ENCODE measurements at places on chromosomes 7 and 10.
A peak's percentile ranks its signal among the peaks of the same experiment; 100 is the strongest.

DNA sequence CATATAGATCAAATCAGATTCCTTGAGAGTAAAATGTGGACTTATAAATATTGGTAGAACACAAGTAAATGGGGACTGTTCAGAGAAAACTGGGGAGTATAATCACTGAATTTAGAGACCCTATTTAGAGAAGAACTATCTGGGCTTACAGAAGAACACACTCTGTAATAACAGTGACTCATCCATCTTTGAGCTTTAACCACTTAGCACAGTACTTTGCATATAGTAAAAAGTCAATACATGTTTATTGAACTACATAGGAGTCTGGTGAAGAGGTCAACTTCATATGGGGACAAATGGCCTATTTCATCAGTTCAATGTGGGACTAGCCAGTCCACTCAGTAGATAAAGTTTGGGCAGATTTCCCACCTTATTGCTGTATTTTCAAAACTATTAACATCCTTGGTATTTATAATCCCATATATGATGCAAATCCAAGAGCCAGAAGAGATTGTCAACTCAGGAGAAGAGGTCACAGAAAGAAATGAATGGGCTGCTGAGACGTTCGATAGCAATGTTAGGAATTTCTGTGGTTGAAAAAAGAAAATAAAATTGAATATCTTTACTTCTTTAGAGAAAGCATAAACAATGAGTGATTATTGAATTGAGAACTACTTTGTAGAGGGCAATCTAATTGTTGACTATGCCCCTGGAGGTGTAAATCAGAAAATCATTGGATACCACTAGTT is 119.3 kb upstream of the CACNA2D1 start:
- DNase-seq: no peak

DNA sequence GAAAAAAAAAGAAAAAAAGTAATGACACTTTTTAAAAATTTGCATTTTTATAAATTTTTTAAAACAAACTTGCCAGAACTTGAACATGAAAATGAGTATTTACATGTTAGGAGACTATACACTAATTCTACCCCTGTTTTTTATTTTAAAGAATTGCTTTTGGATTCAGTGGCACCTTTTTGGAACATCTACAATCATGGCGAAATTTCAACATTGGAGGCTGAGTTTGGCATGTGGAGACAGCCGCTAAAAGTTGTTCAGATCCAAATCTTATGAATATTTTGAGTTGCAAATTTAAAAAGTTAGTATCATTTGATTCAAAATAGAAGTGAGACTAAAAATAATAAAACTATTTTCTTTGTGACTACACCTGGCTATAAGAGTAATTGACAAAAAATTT is 804.2 kb downstream of the MAGI2 start:
- DNase-seq: no peak

GRCh38 chr10:62095181-62096122 is 173.2 kb downstream of the RTKN2 start:
- peak; percentile 30 for DNase-seq

- DNase-seq: peak; percentile 59
These were observed 79.6 kb downstream of the TNS3 start for GRCh38 chr7:47502240-47502877.

- DNase-seq: peak; percentile 15
These were observed 161.0 kb downstream of the SEM1 start for GRCh38 chr7:96548664-96549063.

- no peak for DNase-seq
These were observed 46.3 kb upstream of the ELFN1 start for GRCh38 chr7:1623810-1624209.

DNA sequence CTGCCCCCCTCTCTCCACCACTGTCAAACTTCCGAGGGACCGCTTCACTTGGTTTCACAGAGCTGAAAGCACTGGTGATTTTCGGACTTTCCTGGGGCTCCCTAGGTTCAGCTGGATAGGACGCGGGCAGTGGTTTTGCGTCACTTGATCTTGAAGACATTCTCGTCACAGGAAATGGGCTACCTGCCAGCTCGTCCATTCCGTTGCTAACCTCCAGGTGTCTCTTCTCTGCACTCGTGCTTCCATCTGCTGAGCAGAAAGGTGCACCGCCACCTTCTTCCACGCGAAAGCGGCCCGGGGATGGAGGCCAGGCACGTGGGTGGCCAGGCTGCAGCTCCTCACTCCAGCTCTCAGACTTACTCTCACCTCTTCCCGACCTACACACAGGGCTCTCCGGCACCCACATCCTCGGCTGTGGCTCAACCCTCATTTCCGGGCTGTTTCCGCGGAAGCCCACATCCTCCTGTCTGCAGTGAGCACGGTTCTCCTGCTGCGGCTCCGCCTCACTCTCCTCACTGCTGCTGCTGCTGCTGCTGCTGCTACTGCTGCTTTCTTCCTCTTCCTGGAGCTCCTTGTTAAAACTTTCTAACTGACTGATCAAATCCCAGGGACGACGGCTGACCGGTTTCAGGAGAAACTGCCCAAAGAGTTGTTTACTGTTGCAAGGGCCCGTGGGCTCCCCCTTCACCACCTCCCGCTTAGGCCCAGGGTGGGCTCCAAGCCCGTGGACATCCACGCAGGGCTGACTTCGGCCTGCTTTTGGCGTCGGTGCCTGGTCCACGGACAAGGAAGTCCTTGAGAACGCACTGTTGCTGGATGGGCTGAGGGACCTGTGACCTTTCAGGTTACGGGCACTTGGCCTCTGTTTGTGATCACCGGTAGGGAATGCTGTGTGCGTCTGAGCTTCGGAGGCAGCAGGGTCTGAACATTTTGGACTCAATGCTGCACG is 32.1 kb downstream of the JCAD start:
- peak; percentile 61 for DNase-seq

DNA sequence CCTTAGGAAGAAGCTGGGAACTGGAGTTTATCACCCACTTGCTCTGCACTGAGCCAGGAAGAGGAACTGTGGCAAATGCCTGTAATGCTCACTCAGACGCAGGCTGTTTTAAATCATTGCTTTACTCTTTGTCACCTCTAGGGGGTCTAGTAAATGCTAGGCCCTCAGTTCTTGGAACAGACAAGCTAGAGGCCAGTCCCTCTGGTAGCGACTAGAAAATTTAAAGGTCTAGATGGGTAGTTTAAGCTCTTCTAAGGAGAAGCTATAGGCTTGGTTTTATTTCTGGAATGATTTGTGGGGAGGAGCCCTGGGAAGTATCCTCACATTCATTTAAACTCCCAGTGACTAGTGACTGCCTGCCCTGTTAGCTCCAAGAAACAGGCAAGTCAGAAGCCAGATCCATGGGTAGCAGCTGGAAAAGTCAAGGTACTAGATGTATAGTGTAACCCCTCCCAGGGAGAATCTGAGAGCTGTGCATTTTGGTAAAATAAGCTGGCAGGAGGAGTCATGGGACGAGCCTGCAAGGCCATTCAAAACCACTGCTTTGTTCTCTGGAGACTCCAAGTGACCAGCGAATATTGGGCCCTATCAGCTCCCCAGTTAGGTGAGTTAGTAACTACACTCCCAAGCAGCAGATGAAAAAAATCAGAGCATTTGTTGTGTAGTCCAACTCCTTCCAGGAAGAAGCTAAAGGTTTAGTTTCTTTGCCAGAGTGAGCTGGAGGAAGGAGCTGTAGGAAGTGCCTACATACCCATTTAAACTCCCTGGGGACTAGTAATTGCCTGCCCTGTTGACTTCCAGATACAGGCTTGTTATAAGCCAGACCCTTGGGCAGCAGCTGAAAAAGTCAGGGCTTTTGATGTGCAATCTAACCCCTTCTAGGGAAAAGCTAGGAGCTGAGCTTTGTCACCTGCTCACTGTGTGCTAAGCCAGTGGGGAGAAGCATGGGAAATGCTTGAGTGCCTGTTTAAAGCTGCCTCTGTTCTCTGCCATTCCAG is 68.9 kb downstream of the DYNC1I1 start:
- no peak for DNase-seq

DNA sequence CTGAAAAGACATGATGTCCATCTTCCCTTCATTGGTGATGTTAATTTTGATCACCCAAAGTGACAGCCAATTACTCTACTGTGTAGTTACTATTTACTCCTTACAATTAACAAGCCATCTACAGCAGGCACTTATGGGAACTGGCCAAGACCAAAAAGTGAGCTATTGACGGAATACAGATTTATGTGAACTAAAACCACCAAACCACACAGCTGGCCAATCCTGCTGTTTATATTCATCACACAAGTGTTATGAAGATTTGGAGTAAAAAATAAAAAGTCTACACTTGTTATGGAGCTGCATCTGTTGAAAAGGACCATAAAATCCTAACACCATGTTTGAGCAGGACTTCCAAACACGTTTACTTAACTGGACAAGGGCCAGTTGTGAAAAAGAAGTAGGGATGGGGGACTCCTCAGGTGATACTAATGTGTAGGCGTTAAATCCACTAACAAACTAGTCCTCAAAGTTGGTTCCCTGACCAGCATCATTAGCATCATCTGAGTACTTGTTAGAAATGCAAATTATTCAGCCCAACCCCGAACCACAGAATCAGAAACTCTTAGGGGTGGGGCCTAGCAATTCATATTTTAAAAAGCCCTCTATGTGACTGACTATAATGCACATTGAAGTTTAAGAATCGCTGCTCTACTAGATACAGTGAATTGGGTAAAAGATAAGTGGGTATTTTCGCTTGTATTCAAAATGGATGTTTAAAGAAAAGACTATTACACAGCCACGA is 11.6 kb downstream of the MCMBP start:
- DNase-seq: no peak

DNA sequence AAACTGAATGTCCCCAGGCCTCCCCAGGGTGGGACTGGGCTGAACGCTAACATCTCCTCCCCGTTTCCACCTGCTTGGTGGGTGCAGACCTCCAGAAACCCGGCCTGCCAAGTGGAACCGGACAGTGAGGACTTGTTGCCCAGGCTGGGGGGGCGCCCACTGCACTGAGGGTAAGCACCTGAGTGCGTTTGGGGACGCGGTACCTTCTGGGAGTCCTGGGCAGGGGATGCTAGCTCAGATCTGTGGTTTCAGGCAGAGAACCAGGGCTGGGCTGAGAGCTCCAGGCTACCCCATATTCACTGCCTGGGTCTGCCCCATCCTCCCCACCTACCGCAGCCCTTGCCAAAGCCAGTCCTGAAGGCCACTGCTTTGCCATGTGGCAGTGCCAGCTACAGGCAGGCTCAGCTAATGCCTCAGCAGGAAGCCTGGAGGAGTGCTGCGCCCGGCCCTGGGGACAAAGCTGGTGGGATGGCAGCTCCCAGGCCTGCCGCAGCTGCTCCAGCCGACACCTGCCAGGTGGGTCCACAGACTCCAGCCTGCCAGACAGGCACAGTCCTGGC is 3.5 kb upstream of the ZNF467 start:
- DNase-seq: no peak

DNA sequence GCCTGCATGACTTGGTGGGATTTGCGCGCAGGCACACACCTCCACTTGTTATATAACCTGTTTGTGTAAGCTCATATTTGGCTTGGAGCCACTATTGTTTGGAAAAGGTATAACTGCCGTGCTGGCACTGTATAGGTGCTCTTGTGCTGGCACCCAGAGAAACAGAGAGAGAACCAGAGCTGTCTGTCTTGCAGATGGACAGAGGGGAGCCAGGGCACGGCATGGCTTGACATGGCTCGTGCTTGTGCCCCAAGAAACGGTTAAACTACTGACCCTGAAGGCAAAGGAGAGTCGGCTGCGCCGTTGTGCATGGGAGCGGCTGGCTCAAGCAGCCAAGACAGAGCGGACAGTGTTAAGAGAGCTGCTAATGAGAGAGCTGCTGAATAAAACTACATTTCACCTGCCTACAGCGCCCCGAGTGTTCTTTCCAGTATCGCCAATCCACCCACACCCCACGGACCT is 23.2 kb downstream of the RAPGEF5 start:
- DNase-seq: no peak

- no peak for DNase-seq
These were observed 295.4 kb upstream of the NPSR1 start for GRCh38 chr7:34362621-34363020.

- no peak for DNase-seq
These were observed 920.9 kb downstream of the LRMDA start for GRCh38 chr10:76352300-76352699.

DNA sequence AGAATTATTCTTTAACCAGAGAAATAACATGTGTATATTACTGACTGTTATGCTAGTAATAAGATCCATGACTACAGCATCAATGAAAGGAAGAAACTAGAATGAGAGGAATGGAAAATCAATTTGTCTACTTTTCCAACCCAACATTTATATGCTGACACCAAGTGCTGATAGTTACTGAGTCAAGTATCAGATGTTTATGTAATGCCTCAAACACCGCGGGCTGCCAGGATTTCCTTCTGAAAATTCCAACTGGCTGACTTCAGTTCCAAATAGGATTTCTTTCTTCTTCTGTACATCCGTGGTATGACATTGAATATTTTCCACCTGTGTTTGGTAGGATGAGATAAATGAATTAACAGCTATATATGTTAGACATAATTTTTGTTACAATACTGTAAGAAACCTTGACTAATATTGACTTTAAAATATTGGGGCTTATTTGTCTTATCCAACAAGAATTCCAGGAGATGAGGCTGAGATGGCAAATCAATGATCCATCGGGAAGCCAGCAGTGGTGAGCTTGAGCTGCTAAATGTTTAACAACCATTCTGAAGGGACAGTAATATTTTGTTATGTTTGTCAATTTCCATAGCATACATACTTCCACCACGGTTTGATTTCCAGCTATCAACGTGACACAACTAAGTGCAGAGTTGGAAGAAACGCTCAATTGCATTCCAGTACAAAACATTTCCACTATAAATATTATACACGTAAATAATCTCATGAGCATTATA is 435.2 kb upstream of the AUTS2 start:
- DNase-seq: peak; percentile 62

GRCh38 chr7:157016024-157016351 is 5.5 kb upstream of the MNX1 start:
- no peak for DNase-seq

DNA sequence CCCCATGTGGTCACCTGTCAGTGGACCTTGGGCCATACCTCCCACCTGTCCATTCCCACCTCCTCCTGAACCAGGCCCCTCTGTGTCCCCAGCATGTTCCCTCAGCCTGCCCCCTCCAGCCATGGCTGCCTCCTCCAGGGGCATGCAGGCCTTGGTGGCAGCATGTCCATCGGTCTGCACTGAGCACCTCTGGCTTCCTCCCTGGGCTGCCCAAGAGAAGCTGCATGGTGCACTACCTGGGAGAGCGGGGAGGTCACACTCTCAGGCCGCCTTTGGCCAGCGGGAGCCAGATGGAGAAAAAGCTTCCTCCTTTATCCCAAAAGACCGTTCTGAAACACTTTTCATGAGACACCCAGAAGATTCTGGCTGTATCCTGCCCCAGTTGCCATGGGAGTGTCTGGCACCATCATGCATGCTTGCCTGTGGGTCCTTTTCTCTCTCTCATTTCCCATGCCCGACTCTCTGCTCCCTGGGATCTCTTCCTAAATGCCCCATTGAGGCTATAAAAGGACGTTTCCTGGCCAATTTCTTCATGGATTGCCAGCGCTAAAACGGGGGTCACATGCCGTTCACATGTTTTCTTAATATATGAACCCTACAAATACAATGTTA is 45.5 kb upstream of the MGMT start:
- DNase-seq: no peak

DNA sequence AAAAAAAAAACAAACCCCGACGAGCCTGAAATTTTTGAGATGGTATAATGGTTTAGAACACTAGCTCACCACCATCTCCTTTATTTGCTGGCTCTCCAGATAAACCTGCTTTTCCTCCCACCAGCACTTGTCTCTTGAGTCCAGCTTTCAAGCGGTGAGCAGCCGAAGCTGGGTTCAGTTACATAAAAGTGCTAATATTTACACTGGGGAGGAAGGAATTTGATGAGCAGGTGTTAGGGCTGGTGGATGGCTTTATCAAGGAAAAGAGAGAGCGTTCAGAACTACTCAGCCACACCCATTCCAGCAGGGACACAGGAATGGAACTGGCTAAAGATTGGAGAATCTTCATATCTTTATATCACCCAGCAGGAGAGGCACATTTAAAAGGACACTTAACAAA is 6.6 kb upstream of the CALML3 start:
- DNase-seq: peak; percentile 35

Data from tongue (tissue), 3 donors.